ENCODE measurements at places on chromosomes 6 and 20.

GRCh38 chr6:48289841-48290240 is 178.8 kb upstream of the PTCHD4 start:
- DNase-seq = no peak

- DNase-seq = no peak
Measured at GRCh38 chr6:22680950-22681349, 111.6 kb downstream of the HDGFL1 start.

GRCh38 chr6:39911513-39912125 is 22.6 kb downstream of the MOCS1 start:
- DNase-seq = no peak

DNA sequence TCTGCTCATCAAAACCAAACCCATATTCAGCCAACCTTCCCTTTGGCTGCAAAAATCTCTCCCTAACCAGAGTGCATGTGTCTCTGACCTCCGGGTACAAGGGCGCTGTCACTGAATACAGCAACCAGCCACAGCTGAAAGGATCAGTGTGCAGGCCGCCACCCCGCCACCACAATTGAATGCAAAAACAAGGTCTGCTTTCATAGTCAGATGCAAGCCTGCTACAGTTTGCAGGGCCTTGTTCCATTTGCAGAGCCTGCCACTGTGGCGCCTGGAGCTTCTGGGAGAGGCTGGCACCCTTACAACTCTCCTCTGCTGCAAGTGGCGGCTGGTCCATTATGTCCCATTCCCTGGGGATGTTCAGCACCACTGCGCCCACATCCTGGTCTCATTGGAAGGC is 23.5 kb downstream of the MDGA1 start:
- DNase-seq = no peak

DNA sequence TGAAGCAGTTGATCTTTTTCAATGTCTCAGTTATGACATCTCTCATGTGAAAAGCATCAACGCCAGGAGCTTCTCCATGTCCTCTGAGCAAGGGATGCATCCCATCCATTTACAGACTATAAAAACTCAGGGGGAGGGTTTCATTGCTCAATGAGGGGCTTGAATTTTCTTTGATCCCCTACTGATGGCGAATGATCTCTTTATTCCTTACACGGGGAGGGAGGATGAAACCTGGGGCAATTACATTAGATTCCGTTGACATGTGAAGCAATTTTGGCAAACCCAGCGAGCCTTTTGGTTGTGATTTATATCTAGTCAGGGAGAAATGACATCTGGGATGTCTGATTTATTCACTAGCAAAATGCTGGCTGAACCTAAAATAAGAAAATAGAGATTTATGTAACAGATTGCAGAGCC is 268.9 kb downstream of the HIVEP2 start:
- DNase-seq = no peak

DNA sequence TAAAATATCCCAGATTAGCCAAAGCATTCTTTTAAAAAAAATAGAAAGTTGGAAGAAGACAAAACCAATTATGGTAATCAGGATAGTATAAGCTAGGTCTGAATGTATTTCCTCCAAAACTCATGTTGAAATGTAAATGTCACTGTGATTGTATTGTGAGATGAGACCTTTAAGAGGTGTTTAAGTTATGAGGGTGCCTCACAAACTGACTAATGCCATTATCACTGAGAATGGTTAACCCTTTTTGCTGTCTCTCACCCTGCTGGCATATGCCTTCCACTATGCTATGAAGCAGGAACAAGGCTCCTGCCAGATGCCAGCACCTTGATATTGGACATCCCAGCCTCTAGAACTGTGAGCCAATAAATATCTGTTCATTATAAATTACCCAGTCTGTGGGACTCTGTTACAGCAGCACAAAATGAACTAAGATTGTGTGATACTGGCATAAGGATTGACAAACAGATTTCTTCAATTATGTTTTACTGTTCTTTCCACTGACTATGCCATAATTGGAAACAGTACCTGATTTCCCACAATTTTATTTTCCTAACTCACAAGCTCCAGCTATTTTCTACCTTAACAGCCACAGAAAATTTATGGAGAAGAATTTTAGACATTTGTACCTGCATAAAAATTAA is 63.8 kb downstream of the IBTK start:
- no peak for DNase-seq

- no peak for DNase-seq
Measured at GRCh38 chr20:23966927-23967615, 21.5 kb downstream of the GGTLC1 start.
